ENCODE measurements at places on chromosomes 6 and 20.

DNA sequence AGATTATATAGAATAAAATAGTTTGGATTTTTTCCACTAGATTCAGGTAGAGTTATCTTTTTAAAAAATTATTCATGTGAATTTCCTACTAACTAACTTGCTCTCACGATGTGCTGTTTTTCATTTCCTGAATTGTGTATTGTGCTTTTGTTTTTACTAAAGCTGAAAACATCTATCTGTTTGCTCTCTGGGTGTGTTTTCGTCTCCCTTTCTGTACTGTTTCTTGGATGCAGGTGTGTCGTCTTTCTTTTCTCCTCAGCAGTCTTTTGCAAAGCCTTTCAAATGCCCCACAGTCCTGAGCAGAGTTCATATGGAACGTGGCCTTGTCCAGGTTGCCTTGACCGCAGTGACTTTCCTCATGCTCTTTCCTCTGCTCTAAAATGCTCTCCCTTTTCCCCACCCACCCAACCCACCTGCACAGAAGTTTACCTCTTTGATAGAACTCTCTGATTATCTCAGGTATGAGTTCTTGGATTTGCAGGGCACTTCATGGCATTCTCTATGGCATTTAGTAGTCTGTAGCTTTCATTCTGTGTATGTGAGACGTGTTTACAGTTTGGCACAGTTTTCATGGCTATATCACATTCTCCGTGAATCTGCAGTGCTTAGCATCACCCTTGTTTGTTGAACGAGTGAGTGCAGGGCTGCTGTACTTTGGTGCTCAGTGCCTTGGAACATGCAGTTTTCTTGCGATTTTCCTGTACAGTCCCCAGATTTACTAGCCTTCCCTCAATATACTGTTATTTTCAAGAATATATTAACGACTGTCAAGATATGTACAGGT is 77.1 kb downstream of the FARS2 start:
- DNase-seq = no peak

DNA sequence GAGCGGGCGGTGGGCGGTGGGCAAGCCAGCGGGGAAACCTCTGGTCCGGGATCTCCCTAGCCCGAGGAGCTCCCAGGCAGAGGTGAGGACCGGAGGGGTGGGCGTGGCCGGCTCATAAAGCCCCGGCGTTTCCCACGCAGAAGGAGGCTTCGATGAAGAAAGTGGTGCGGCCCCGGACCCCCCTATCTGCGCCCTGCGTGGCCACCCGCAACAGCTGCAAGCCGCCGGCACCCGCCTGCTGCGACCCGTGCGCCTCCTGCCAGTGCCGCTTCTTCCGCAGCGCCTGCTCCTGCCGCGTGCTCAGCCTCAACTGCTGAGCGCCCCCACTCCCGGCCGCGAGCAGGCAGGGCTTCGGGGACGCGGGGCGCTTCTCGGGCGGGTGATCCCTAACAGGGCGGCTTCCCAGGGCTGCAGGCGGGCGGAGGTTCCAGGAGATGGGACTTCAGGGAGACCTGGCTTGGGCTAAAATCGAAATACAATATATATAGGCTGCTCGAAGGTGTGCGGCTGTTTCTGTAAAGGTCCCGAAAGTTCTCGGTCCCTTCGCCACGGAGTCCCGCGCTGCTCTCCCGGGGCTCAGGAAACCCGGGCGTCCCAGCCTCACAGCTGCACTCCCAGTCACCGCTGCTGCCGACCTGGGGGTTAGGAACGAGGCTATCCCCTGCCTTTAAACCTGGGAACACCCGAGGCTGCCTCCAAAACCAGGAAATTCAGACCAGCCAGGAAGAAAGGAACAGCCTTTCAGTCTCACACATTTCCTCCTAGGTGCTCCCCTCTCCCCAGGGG is 27.8 kb downstream of the ASIP start:
- no peak for DNase-seq

DNA sequence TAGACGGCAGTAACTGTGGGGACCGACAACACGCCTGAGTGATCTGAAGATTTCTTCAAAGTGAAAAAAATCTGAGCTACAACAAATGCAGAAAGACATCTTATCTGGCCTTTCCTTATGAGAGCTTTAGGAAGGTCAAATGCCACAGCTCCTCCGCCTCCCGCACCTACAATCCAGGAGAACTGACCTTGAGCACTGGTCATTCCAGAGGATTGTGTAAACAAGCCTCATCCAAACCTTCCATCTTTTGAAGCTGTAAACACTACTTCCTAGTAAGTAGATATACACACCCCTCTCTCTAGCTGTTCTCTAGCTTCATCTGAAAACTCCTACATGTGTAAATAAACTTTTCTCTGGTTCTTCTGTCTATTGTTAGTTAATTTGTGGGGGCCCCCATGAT is 76.9 kb downstream of the CD24 start:
- no peak for DNase-seq

DNA sequence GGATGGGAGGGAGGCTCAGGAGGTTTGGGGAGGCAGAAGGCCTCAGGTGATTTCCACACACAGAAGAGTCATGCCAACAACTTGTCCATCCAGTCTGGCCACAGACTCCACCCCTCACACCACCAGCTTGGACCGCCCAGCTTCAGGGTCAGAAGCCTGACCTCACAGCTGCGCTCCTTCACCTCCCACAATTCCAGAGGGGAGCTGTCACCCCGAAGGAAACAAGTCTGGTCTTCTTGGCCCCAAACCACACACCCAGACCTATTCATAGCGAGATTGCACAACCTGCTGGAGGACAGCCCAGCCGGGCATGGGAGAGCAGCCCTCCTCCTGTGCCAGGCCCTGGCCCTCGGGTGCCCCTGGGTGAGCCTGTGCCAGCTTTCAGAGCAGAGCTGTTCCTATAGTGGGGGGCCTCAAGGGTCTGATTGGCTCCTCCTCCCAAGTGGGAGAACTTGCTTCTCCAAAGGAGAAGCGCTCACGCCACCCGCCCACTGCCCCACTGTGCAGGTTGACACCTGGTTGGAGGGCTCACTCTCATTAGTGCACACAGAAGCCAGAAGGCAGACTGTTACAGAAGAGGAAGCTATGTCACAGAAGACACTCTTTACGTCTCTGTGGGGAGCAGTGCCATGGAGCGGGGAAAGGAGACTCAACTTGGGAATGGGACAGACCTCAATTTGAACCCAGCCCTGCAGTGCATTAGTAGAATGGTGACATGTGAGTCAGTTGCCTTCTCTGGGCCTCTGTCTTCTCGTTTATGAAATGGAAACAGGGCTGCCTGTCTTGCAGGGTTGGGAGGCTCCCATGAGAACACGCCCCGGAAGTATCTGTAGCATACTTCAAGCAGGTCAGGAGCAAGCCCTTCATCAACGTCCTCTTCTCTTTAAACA is 128.8 kb downstream of the FOXO3 start:
- DNase-seq = peak; percentile 25

- no peak for DNase-seq
Measured at GRCh38 chr6:150567380-150567779, 32.3 kb upstream of the PLEKHG1 start.

DNA sequence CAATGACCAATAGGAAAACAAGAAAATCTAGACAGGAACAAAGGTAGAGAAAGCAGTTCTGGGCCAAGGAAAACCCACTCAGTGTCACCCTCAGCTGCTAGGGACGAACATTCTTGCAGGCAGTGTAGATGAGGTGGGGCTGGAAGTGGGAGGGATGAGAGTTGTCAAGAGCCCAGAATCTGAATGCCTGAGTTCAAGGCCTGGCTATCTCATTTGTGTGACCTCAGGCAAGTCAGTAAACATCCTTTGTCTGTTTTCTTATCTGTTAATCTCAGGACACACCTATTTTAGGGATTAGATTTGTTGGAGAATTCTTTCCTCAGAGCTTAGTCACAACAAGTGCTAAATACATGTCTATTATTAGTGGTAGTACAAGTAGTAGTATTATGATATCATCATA is 50.9 kb upstream of the KIF16B start:
- DNase-seq = no peak

DNA sequence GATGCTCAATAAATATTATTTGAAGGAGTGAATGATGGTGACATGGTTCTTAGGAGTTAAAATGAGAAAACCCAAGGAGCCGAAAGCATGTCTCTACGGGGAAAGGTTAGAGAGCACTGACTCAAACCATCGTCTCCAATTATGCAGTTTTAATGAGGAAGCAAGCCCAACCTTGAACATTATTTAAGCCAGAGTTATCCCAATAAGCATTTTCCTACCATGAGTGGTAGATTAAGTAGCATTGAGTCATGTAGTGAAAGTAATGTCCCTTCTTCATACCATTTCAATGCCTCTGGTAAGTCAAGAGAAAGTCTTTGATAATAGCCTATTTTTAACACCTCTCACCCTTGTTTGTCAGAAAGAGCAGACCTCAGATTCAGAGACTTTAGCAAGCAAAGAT is 13.5 kb downstream of the TSHZ2 start:
- no peak for DNase-seq

DNA sequence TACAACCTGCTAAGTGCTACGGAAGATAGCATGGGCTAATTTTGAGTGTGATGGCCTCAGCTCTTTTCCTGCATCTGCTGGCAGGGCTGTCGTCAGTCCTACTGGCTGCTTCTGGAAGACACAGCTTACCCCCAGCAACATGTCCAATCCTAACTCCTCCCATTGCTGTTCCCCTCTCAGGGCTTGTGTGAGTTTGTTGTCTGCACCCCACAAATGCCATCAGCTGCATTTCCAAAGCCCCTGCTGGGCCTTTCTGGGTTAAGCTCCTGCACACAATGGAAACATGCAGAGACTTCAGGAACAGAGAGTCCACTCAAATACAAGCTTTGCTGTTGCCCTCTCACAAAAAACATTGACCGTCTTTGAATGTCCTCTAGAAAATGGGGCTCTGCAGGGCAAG is 84.7 kb downstream of the RNF182 start:
- DNase-seq = no peak

DNA sequence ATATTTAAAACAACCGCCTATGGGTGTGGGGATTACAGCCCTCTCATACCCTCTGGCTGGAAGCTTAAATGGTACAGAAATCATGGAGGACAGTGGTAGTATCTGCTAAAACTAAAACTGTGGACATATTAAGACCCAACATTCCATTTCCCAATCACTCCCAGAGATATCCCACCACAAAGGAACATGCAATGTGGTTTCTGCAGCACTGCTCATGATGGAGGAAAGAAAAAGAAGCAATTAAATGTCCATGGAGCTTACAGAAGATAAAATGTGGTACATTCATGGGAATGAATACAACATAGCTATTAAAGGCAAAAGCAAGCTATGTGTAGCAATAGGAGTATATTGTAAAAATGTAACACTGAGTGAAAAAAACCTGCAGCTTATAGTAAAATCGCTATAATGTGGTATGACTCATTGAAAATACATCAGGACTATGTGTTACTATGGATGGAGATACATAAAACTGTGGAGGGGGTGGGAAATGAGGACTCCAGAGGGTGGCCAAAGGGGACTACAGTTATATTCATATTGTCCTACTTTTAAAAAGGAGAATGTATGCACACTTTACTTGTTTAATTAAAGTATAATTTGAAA is 22.9 kb upstream of the NNAT start:
- no peak for DNase-seq

- peak; percentile 23 for DNase-seq
Measured at GRCh38 chr20:11457488-11457887, 460.2 kb upstream of the BTBD3 start.

GRCh38 chr6:3789018-3789895 is 37.7 kb upstream of the PXDC1 start:
- DNase-seq = no peak

GRCh38 chr6:155909710-155910109 is 454.1 kb upstream of the NOX3 start:
- no peak for DNase-seq

DNA sequence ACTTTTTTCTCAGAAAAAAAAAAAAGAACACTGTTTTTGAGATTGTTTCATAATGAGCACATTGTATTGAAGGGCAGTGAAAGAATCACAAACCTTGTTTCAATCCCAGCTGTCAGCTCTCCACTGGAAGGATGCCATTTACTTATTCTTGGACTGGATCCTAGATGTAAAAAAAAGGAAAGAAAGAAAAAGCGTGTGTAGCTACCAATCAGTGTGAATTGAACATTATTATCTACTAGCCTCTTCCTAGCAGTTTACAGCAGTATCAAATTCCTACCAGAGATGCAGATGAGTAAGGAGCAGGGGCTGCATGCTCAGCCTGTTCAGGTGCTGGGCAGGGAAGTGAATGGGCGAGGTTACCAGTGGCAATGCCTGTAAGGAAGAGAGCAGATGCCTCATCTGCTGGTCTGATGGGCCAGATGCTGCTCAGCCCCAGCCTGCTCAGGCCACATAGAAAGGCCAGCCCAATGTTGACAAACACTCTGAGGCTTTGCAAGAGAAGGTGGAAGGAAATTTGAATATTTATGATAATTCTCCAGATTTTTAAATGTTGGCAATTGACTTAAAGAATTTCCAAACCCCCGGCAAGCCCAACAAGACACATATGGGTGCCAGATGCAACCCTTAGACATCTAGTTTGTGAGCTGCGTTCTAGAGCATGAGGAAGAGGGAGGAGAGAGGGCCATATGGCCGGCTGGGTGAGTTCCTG is 189.5 kb downstream of the IBTK start:
- peak; percentile 32 for DNase-seq

- DNase-seq = no peak
Measured at GRCh38 chr20:13639150-13639497, 392 bp upstream of the TASP1 start.

DNA sequence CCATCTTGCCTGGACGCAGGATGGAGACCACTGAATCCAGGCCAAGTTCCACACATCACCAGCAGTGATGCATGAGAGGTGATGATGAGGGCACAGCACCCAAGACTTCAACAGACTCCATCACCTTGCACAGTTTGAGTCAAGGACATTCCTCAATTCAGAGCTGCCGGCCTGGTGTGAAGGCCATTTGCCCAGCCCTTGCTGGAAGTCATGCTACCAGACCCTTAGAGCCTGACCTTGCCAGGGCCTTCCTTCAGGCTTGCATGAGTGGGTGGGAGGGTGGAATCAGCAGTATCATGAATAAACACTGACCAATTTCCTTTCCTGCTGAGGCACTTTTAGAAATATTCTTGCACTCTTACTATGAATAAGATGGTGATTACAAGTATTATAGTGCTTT is 130.2 kb upstream of the SSTR4 start:
- no peak for DNase-seq

DNA sequence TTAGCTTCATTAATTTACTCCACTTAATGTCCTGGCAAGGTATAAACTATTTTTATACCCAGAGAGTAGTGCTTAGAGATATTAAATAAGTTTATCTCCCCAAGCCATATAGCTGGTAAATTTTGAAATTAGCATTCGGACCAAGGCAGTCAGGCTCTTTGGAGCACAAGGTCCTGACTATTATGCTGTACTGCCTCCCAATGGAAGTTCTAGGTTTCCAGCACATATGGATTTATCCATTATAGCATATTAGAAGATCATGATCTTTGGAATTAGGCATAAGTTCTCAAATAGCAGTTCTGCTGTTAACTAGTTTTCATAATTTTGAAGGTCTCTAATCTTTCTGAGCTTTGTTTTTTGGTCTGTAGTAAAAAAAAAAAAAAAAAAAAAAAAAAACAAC is 835.3 kb upstream of the EPHA7 start:
- DNase-seq = peak; percentile 18

DNA sequence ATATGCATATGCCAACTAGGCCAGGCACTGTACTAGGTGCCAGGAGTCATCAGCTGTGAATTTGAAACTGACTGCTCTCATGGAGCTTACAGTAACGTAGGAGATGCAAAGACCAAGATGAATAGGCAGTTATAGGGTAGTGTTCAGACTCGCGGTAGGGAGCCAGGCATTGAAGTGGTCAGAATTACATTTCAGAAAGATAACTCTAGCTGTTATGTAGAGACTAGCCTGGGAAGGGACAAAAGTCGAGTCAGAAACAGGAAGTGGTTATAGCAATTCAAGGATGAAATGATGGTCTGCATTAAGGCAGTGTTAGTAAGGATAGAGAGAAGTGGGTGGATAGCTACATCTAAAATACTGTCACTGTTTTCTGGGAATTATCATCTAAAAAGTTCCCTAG is 56.6 kb downstream of the PCMT1 start:
- no peak for DNase-seq

- DNase-seq = no peak
Measured at GRCh38 chr6:39076623-39077535, 28.3 kb downstream of the GLP1R start.
